ENCODE measurements at places on chromosomes 1 and 21.

GRCh38 chr1:108190686-108191416, 9.3 kb downstream of the SLC25A24 start:
- peak; percentile 56 for DNase-seq

GRCh38 chr1:31568895-31569595, 7.3 kb upstream of the TINAGL1 start:
- no peak for DNase-seq

DNA sequence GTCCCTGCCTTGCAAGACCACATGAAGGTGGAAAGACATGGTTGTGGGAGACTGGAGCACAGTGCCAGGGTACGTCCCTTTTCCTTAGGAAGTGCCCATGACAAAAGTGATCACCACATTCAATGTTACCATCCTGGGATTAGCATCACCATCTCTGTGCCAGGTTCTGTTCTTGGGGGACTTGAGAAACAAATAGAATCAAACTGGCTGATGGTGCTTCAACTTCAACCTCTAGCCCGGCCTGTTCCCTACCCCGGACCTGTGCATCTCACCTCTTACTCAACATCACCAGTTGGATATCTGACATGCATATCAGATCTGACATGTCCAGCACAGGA, 153.3 kb downstream of the GRIK3 start:
- no peak for DNase-seq

DNA sequence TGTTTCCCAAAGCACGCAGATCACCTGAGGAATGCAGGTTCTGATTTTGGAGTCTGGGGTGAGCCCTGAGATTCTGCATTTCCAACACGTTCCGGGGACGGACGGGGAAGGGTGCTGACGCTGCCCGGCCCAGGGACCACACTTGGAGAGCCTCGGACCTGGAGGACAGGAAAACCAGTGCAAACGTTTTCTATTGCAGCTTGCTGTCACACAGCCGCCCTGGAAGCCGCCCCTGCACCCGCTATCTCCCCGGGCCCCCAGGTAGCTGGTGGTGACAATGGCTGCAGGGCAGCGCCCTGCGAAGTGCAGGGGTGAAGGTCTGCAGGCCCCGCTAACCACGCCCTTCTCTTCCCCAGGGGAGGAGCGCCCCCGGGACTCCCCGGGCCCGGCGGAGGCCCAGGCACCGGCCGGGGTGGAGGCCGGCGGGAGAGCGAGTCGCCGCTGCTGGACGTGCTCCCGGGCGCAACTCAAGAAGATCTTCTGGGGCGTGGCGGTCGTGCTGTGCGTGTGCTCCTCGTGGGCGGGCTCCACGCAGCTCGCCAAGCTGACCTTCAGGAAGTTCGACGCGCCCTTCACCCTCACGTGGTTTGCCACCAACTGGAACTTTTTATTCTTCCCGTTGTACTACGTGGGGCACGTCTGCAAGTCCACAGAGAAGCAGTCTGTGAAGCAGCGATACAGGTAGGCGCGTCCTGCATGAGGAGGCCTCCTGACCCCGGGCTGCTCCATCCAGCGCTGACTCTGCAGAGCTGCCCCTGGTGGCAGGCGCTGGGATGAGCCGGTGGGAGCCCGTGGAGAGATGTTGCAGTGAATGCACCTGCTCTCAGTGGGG, 142.0 kb upstream of the COA6 start:
- no peak for DNase-seq

GRCh38 chr1:241641773-241642592, 1.8 kb upstream of the CHML start:
- peak; percentile 9 for DNase-seq

DNA sequence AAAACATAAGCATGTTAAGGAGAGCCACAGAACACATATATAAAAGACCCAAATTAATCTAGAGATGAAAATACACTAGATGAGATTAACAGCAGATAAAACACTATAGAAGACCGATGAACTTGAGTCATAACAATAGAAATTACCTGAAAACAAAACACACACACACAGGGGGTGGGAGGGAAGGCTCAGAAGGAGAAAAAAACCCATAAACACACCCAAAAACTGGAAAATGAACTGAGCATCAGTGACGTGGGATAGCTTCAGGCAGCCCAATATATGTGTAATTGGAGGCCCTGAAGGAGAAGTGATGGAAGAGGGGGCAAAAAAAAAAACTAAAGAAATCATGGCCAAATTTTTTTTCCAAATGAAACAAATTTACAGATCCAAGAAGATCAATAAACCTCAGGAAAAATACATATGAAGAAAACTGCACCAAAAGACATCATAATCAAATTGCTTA, 11.4 kb downstream of the ALDH9A1 start:
- no peak for DNase-seq

GRCh38 chr21:26597981-26598380, 24.9 kb upstream of the CYYR1 start:
- no peak for DNase-seq

- DNase-seq: no peak
Observed at GRCh38 chr1:226709953-226710352, 29.1 kb downstream of the ITPKB start.

DNA sequence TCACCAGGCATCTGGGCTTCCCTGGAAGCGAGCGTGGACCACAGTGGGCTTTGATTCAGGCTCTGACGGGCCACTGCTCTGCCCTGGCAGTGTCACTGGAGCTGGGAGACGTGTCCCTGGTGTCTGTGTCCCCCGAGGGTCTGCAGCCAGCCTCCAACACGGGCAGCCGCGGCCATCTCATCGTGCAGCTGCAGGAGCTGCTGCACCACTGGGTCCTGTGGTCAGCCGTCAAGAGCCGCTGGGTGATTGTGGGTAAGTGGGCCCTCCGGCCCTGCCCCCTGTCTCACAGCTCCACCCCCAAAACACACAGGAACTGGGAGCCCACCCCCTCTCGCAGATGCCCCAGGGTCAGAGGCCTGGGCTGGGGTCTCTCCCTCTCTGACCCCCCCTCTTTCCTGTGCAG, 40.7 kb downstream of the DISP3 start:
- DNase-seq: no peak
